Bone marrow (tissue), 2 donors: ENCODE measurements at places on chromosomes 5 and 9.

DNA sequence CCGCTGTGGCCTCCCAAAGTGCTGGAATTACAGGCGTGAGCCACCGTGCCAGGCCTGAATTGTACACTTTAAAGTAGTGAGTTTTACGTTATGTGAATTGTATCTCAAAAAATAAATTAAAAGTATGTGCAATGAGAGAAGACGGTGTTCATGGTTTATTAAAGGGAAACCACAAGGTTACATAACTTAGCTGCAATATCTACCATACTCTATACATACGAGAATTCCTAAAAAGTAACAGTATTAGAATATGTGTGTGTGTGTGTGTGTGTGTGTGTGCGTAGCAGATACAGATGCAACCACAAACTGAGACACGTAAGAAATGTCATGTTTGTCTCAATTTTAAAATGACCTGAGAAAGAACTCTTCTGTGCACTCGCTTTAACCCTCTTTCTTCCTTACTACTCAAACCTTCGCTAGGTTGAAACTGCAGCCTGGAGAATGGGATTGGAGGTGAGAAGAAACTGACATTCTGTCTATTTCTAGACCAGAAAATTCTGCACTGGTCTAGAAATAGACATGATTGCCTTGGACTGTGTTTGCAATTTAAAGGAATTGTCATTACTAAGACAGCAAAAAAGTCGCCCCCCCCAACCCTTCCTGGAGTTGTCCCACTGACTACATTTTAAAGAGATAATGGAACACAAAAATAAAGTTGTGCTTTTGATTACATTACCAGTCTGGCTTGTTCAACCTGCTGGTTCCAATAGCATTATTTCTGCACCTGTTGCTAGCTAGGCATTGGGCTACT lies 167.0 kb downstream of the RGS3 start:
- no peak for DNase-seq

GRCh38 chr9:36937346-36937745 lies 96.7 kb downstream of the PAX5 start:
- no peak for DNase-seq

- DNase-seq, result no peak
Observed at GRCh38 chr5:9037048-9037447, 508.8 kb downstream of the SEMA5A start.

DNA sequence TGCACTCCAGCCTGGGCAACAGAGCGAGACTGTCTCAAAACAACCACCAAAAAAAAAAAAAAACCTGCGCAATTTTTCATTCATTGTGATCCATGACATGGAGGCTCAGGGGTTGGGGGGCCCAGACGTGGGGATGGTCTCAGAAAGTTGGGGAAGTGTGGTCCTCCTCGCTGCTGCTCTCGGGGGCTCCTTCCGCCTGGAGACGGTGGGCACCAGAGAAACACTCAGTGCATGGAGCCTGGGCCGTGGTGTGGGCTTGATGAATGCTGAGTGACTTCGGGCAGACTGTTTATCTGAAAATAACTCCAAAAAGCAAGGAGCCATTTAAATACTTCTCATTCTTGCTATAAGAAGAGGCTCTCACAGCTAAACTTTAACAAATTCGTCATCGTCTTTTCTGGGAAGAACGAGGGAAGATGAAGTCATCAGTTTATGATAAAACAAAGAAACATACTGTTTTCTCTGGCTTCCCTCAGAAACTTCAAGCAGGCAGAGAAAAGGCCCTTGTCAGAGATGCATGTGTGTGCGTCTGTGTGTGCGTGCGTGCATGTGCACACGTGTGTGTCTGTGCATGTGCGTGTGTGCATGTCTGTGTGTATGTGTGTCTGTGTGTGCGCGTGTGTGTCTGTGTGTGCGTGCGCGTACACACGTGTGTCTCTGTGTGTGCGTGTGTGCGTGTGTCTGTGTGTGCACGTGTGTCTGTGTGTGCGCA lies 35.0 kb downstream of the RASGEF1C start:
- no peak for DNase-seq

DNA sequence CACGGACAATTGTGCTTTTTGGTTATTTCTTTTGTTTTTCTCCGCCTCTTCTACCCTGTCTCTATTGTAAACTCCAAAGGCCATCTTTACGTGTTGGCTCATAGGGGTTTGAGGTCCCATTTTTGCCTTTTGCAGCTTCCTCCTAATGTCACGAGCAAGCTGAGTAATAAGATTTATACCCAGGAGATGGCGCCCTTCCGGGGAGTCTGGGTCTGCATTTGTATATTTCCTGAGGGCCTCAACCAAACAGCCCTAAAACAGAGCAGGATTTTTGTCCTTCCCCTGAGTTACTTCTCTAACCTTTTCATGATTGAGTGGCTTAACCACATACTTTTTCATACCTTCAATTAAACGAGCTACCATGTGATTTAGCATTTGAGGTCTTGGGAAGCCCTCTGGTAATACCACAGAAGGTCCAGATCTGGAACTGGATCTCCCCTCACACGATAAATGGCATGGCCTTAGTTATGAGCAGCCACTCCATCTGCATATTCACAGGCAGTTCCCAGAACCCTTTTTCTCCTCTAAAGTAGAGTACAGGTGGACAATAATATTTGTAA lies 11.2 kb upstream of the CFAP95 start:
- DNase-seq, result no peak

GRCh38 chr9:113578279-113578865 lies 114.8 kb downstream of the RGS3 start:
- no peak for DNase-seq

- DNase-seq, result no peak
Observed at GRCh38 chr9:27671636-27672035, 98.4 kb upstream of the C9orf72 start.

- no peak for DNase-seq
Observed at GRCh38 chr5:149210225-149210624, 61.4 kb upstream of the AFAP1L1 start.

DNA sequence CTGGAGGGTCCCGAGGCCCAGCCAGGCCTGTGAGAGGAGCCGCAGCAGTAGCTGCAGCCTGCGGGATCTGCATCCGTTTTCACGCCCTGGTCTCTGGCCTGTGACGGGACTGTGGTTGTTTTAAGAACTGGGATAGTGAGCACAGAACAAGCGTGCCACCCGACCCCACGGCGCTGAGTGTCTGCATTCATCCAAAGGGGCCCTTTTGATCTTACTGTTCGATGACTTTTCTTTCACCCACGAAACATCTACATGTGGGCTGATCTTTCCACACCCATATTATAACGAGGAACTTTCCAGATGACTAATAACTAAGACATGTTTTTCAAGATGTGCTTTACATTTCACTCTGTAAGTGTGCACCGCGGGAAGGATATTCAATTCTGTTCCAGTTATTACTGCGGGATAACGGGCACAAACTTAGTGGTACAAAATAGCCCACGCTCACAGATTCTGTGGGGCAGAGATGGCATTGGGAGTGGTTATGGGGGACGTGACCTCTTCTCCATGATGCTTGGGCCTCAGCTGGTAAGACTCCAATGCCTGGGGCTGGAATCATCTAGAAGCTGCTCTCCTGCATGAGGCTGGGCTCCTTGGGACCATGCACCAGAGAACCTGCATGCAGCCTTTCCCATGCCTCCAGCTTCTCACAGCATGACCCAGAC lies 165.0 kb downstream of the SYK start:
- no peak for DNase-seq

GRCh38 chr5:84149094-84149493 lies 235.6 kb downstream of the EDIL3 start:
- no peak for DNase-seq

GRCh38 chr5:77133061-77133758 lies 46.1 kb upstream of the ZBED3 start:
- DNase-seq, result no peak

DNA sequence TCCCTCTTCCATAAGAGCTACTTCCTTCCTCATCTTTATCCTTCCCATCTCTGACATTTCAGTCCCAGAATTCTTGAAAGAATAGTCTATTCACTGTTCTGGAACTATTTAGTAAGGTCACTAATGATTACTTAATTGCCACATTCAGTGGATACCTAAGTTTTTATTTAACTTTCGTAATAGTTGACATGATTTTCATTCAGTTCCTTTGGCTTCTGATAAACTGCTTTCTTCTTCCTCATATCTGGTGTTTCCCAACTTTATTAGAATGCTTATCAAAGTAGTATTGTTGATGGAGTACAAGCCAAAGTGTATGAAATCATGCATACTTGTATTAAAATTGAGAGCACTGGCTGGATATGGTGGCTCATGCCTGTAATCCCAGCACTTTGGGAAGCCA lies 10.8 kb downstream of the UBE2D2 start:
- no peak for DNase-seq

DNA sequence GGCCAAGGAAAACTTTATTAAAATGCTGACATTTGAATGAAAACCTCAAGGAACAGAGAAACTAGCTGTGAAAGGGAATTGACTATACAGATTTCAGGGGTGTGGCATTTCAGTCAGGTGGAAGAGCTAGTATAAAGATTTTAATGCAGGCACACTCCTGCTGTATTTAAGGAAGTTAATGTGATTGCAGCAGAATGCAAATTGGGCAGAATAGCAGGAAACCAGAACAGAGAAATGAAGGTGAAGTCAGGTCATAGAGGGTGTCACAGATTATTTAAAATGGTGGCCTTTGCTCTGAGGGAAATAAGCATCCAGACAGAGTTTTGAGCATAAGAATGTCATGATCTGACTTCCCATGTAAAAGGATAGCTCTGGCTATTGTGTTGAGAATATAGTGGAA lies 898.1 kb upstream of the WWC1 start:
- DNase-seq, result no peak

DNA sequence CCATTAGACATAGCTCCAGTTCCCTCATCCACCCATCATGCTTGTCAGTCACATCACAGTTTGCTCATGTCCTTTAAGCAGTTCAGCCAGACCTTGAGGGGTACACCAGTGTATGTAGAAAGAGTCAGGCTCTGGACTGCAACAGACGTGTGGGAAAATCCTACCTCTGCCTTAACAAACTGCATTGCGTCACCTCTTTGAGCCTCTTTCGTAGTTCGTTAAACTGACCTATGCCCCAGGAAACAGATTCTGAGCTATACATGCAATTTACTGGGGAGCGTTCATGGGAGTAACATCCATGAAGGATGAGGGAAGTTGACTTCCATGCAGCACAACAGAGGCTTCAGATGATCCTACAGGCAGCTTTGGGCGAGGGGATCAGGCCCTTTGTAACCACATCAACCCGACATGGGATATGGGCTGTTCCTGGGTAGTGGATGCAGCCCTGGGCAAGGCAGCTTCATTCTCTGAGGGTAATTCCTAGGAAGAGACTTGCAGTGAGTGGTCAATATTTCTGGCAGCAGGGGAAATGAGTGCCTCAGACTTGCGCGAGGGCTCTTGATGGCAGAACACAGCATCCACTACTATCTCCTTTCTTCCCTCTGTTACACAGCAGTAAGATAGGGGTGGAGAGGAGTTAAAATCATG lies 4.3 kb downstream of the SPINK4 start:
- no peak for DNase-seq

- DNase-seq, result no peak
Observed at GRCh38 chr9:75626860-75627259, 263.6 kb upstream of the PCSK5 start.

DNA sequence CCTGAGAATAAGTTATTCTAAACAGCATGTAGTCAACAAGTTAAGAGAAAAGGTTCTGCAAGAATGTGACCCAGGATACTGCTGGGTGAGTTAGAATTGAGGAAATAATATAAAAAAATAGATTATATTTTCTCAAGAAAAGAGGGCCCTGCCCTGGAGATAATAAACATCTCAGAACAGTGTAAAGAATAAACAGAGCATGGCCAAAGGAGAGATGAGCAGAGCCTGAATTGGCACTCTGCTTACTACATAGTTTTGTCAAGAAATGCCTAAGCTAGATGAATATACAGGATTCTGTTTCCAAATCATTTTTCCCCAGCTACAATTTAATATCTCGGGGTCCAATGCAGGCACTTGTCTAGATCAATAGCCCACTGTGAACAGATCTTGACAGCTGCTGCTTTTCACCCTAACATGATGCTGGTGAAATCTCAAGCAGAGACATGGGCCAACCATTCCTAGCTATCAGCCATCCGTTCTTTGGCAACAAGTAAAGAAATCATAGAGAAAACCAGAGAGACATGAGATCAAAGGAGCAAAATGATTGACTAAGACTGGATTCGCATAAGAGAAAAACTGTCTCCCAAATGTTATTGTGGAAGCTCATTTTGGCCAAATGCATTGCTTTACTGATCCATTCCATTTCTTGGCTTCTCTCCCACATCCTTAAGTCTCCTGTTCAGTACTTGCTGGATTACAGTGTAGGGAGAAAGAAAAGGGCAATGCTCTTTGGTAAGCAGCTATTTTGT lies 173.2 kb downstream of the PRELID2 start:
- DNase-seq, result no peak

DNA sequence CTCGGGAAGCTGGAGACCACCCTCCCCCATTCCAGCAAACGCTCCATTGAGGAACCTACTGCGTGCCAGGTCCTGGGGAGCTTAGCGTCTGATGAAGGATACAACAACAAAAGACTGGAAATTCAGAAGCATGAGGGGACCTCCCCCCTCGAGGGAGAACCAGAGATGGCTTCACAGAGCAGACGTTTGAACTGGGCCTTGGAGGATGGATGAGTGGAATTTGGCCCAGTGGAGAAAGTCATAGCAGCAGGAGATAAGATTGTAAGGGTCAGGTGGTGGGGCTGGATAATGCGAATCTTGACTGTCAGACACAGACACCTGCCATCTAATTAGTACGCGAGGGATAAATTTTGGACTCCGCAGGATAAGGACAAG lies 1.2 kb upstream of the SLC25A51 start:
- DNase-seq, result no peak

DNA sequence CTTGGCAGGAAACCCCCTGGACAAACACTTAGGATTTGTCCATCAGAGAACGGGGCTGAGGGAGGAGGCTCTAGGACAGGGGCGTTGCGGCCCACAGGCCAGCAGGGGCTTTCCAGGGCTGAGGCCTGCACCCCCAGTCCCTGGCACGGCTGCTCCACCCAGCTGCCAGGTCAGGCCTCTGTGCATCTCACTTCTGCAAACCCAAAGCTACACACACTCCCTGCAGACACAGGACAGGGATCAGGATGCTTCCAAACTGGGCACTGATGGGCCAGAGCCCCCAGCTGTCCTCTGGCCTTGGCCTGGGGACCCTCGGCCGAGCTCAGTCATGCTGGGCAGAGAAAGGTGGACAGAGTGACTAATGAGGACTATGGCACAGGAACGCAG lies 106.2 kb upstream of the SARDH start:
- no peak for DNase-seq

GRCh38 chr9:37410354-37410861 lies 12.1 kb upstream of the GRHPR start:
- no peak for DNase-seq
